HT1080 (cell line): ENCODE measurements at places on chromosomes 4 and X.

DNA sequence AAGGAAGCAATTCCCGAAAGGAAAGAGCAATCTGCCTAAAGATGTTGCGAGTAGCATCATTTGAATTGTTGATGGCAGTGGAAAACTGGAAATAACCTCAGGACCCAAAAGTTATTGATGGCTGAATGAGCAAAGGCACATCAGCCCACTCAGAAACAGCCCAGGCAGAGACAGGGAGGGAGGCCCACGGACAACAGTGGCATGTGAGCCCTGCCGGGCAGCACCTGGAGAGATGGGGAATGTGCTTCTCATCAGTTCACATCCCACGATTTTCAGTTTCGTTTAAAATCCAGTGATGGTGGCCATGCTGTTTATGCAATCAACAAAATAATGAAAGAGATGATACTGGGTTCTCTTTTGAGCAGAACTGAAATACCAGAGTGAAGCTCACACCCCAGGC, 80.0 kb downstream of the JAKMIP1 start:
- no peak for DNase-seq

DNA sequence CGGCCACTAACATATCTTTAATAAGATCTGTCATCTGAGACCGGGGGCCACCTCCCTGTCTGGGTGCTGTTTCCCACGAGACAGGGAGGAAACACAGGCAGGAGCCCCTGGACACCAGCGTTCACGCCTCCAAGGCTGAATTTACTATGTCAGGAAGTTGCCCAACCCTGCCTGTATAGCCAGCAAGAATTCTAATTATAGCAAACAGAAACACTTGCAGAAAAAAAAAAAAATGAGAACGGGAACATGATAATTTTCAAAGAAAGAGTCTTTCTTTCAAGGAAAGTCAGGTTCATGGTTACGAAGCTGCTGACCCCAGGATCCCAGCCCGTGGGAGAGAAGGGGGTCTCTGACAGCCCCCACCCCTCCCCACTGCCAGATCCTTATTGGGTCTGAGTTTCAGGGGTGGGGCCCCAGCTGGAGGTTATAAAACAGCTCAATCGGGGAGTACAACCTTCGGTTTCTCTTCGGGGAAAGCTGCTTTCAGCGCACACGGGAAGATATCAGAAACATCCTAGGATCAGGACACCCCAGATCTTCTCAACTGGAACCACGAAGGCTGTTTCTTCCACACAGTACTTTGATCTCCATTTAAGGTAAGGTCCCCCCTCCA, at the start of gene IL3RA:
TSS of gene IL3RA (plus strand) at position 455 of the 613 bp plus-strand sequence. CDS start 4,981 bp downstream, outside the sequence.
- DNase-seq = no peak

- DNase-seq = peak; percentile 36
These were observed 14.9 kb upstream of the LOC101059915 start for GRCh38 chrX:71652405-71652804.

GRCh38 chr4:128322311-128322710, 34.7 kb upstream of the PGRMC2 start:
- DNase-seq = peak; percentile 53

GRCh38 chrX:79259073-79259689, 108.0 kb downstream of the ITM2A start:
- no peak for DNase-seq
